ENCODE measurements at places on chromosomes 1 and 21.

DNA sequence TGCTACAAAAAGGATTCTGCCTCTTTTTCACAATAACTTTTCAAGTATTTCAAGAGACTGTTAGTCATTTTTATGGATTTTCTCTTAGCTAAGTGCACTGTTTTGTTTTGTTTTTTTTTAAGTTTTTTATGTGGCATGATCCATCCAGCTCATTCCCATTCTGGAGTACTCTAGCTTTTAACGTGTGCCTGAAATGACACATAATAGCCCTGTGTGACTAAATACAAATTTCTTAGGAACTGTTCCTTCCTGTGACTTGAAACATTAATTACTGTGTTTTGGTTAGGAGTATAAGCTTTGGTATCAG is 143.9 kb downstream of the HS2ST1 start:
- DNase-seq = no peak

GRCh38 chr1:121586369-121587229 is 401.8 kb downstream of the SRGAP2C start:
- DNase-seq = no peak

DNA sequence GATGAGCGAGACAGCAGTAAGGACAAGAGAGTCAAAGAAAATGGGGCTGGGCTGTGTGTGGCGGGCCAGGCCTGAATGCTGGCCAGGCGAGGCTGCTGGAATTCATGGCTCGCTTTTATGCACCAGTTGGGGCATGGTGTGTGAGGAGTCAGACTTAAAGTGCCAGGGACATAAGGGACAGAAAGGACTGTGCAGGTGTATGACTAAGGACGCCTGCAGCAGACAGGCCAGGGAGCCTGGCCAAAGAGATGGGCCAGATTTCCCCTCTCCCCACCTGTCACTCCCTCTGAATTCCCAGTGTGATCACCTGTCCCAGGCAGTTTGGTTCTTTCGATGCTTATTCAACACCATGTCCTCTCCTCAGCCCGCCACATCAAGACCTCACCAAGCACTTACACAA is 16.9 kb upstream of the SMIM12 start:
- DNase-seq = no peak

GRCh38 chr1:51534447-51534846 is 15.4 kb upstream of the EPS15 start:
- DNase-seq = no peak
